ENCODE measurements at places on chromosomes 16 and 17.

GRCh38 chr17:38742411-38743308 is 5.5 kb downstream of the PCGF2 start:
- no peak for DNase-seq

DNA sequence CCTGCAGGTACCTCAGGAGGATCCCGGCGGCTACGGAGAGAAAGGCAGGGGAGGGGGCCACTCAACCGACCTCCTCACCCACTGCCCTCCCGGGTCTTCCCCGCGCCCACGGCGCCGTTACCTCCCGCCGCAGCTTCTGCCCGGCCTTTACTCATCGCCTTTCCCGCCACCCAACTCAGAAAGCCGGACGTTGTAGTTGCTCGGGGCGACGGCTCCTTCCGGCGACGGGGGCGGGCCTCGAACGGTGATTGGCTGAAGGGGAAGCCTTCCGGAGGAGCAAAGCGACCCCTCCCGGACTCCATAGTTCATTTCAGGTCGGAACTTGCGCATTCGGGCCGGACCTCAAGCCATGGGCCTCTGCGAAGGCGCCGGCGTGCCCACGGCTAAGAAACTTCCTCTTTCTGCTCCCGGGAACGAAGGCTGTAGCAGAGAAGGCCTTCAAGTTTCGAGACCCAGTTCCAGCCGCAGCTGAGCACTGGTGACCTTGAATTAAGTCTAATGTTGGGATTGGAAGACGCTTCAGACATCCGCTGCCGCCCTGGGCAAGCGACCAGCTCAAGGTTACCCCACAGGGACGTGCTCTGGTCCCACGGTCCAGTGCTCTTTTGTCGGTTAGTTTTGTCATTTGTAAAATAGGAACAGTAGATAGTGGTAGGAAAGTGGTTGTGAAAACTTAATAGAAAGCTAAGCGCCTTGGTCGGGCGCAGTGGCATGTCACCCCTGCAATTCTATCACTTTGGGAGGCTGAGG is at the start of gene PSMC3IP:
PSMC3IP (minus strand) TSS at position 198 of the 750 bp plus-strand sequence; CDS start at position 155, 43 bp downstream.
- DNase-seq = peak; percentile 81

- no peak for DNase-seq
Observed at GRCh38 chr17:82560252-82560642, 40.7 kb downstream of the FOXK2 start.

DNA sequence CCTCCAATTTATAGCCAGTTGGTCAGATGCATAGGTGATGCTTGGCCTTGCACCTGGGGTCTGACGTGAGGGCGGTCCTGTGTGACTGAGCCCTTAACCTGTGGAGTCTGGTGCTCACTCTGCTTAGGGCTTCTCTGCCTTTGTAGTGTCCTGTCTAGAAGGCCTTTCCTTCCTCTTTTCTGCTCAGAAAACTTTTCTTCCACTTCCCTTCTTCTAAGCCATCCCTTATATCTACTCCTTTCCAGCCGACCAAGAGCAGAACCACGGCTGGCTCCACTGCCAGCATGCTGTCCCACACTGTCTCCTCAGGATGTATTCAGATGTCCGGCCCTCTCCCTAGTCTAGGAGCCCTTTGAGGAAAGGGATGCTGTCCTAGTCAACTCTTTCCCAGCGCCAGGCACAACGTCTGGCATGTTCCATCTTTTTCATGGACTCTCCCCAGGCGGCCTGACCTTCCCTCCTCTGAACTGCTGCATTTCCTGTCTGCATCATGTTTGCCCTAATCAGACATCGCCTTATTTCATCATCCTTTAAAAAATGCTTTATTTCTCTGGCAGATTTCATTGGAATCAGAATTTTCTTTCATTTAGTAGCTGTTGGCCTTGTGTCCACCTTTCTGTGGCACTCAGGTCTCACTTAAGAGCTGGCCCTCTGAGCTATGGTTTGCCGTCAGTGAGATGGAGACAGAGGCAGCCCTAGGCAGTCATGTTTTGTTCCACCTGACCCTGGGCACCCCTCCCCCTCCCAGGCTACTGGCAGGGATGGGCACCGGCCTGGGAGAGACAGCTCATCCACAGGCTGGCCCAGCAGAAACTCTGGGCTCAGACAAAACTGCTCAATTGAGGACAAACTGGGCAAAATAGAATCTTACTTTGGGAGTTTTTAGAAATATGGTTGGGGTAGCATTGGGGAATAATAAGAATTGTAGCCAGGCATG is 15.5 kb upstream of the BRCA1 start:
- DNase-seq = no peak

- no peak for DNase-seq
Observed at GRCh38 chr16:3401719-3402397, 843 bp downstream of the ZNF174 start.

DNA sequence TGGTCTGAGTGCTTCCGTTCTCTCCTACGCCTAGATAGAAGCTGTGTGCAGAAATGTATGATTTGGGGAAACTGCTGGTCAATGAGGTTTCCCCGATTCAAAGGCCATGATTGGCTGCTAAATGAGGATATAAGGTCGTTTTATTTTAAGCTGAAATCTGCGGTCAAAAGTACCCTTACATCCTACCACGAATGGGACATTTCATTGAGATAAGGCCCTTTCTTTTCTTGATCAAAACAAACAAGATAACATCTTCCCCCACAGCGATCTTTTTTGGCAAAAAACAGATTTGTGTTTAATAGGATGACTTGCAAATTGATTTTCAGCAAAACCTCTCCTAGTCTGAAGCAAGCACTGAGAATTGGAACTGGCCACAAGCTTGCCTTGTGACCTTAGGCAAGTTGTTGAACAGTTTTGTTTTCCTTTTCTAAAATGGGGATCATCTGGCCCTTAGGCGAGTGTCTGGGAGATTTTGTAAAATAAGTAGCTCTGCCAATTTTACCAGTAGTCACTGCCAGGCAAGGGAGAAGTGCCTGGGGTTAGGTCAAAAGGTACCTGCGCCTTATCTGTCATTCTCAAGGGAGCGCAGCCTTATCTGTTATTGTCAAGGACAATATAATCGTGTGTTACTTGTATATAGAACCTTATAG is 635 bp downstream of the SCPEP1 start:
- DNase-seq = no peak

- DNase-seq = no peak
Observed at GRCh38 chr16:5323284-5324141, 225.9 kb upstream of the EEF2KMT start.
